ENCODE measurements at places on chromosomes 13 and 19.

GRCh38 chr13:33745370-33746324, 72.3 kb upstream of the RFC3 start:
- DNase-seq: peak; percentile 19
- no peak overlapping the region for H3K27ac ChIP-seq
- H3K4me1 ChIP-seq: peaks cover 22% of the 10 kb centered on the region

- no peaks in the 10 kb centered on the region for H3K27me3 ChIP-seq
- no peak overlapping the region for H3K27ac ChIP-seq
- H3K4me1 ChIP-seq: no peaks in the 10 kb centered on the region
- H3K36me3 ChIP-seq: no peaks in the 10 kb centered on the region
These were observed 148.3 kb downstream of the PDS5B start for GRCh38 chr13:32734511-32734910.

GRCh38 chr13:38167164-38167822, 182.4 kb upstream of the UFM1 start:
- H3K27ac ChIP-seq: no peak overlapping the region
- DNase-seq: no peak
- H3K4me1 ChIP-seq: no peaks in the 10 kb centered on the region
- no peaks in the 10 kb centered on the region for H3K36me3 ChIP-seq

- no peaks in the 10 kb centered on the region for H3K27me3 ChIP-seq
- peak within 1 kb of the TSS; percentile 91 for H3K27ac ChIP-seq
- peak; percentile 79 for DNase-seq
- peaks cover 84% of the 10 kb centered on the region for H3K4me1 ChIP-seq
- H3K36me3 ChIP-seq: no peaks in the 10 kb centered on the region
These were observed at the start of gene EMP3 for GRCh38 chr19:48325265-48325910. EMP3 (plus strand) TSS chr19:48325552; CDS start chr19:48326845, 1,293 bp downstream.

GRCh38 chr19:28010656-28011055, 1202.3 kb downstream of the UQCRFS1 start:
- no peak overlapping the region for H3K4me3 ChIP-seq
- DNase-seq: no peak
- no peak overlapping the region for H3K27ac ChIP-seq
- H3K27me3 ChIP-seq: no peaks in the 10 kb centered on the region
- no peaks in the 10 kb centered on the region for H3K4me1 ChIP-seq

GRCh38 chr13:112688560-112689302, 1.1 kb upstream of the ATP11A start:
- peaks cover 8% of the 10 kb centered on the region for H3K36me3 ChIP-seq
- no peaks in the 10 kb centered on the region for H3K27me3 ChIP-seq
- H3K4me3 ChIP-seq: peak overlapping the region; percentile 62
- H3K27ac ChIP-seq: peak overlapping the region; percentile 82
- peaks cover 20% of the 10 kb centered on the region for H3K4me1 ChIP-seq
- DNase-seq: no peak

DNA sequence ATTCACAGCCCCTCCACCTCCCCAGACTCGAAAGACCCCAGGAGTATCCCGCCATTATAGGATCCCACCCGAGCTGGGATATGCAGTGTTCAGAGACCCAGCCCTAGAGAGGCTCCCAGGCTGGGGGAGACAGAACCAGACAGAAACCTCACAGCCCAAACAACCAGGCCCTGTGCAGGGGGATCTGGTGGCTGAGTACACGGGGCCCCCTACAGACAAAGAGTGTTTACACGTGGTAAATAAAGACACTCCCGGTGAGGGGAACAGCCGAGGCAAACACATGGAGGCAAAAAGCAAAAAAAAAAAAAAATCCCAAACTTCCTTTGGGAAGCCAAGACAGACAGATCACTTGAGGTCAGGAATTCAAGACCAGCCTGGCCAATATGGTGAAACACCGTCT, 25.1 kb downstream of the TINCR start:
- no peak for DNase-seq
- no peaks in the 10 kb centered on the region for H3K4me1 ChIP-seq
- peaks cover 20% of the 10 kb centered on the region for H3K27me3 ChIP-seq

GRCh38 chr13:97005625-97006262, 11.5 kb upstream of the OXGR1 start:
- H3K4me3 ChIP-seq: no peak overlapping the region
- peaks cover 11% of the 10 kb centered on the region for H3K4me1 ChIP-seq
- no peak overlapping the region for H3K27ac ChIP-seq
- H3K36me3 ChIP-seq: no peaks in the 10 kb centered on the region
- no peaks in the 10 kb centered on the region for H3K27me3 ChIP-seq

DNA sequence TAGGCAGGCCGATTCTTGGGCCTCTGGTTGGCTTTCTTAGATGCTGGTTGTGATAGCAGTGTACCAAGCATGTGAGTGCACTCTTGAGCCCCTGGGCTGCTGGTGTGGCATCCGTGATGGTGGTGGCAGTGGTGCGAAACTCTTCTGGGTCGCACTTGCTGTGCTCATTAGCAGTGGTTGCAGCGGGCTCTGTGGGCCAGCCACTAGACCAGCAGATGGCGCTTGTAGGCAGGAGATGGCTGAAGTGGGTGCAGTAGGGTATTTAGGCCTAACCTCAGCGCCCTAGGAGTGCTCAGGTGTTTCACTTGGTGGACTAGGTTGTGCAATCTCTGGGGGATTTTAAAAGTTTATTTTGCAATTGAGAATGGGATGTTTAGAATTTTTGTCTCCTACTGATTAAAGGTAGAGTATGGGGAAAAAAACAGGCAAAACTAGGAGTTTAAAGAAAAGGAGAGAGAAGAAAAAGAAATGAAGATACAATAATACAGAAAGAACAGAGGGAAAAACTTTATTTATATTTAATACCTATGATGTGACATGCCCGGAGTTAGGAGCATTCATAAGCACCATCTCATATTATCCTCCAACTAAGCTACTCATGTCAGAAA, 4.3 kb upstream of the ZNF17 start:
- no peak overlapping the region for H3K4me3 ChIP-seq
- peaks cover 4% of the 10 kb centered on the region for H3K4me1 ChIP-seq
- DNase-seq: no peak
- H3K27ac ChIP-seq: no peak overlapping the region

- H3K27me3 ChIP-seq: no peaks in the 10 kb centered on the region
- no peak overlapping the region for H3K27ac ChIP-seq
- no peak for DNase-seq
- no peaks in the 10 kb centered on the region for H3K4me1 ChIP-seq
These were observed 72.2 kb downstream of the MAP4K1 start for GRCh38 chr19:38545596-38545995.

DNA sequence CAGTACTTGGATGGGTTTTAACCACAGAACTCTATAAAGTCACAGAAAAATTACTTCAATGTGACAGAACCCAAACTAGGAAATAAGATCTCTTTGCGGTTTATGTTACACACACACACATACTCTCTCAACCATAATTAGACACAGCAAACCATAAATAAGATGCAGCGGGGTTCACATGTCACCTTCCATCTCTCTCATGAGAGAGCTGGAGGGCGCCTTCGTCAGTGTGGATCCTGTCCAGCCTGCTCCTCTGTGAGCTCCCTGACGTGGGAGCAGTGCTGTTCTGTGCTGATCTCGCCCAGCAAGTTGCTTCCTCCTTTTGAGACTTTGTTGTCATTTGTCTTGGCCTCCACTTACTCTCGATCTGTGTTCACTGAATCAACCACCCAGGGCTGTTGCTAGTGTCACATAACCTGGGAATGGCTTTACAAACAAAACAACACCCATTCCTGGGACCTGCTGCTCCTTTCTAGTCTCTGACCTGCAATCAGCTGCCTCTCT, 204.9 kb upstream of the KL start:
- H3K4me1 ChIP-seq: no peaks in the 10 kb centered on the region
- no peaks in the 10 kb centered on the region for H3K27me3 ChIP-seq
- no peak for DNase-seq
- H3K27ac ChIP-seq: no peak overlapping the region
- no peaks in the 10 kb centered on the region for H3K36me3 ChIP-seq

GRCh38 chr19:29381353-29382203, 144.2 kb upstream of the VSTM2B start:
- no peak overlapping the region for H3K27ac ChIP-seq
- no peak overlapping the region for H3K4me3 ChIP-seq
- no peaks in the 10 kb centered on the region for H3K36me3 ChIP-seq
- no peaks in the 10 kb centered on the region for H3K27me3 ChIP-seq
- H3K4me1 ChIP-seq: no peaks in the 10 kb centered on the region

- no peaks in the 10 kb centered on the region for H3K27me3 ChIP-seq
- no peaks in the 10 kb centered on the region for H3K4me1 ChIP-seq
- H3K36me3 ChIP-seq: no peaks in the 10 kb centered on the region
- no peak for DNase-seq
- H3K27ac ChIP-seq: no peak overlapping the region
These were observed 90.3 kb downstream of the RNF17 start for GRCh38 chr13:24854311-24854710.

DNA sequence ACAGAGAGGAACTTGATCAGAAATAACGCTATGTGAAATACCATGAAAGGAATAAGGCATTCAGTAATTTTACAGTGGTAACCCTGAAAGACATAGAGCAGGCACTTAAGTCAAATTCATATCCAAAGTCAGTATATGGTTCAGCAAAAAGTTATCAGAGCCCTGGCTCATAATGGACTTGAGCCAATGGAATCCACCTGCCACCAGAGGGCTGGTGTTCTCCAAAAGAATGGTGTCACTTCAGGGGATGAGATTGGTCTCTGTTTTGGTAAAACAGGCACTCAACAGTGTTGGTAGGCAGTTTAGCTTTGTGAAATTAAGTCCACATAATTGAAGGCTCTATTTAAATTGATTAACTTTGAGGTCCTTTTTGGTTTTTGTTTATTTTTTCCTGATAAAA, 93.9 kb downstream of the LIG4 start:
- H3K27ac ChIP-seq: no peak overlapping the region
- no peaks in the 10 kb centered on the region for H3K36me3 ChIP-seq
- H3K4me1 ChIP-seq: no peaks in the 10 kb centered on the region
- no peak overlapping the region for H3K4me3 ChIP-seq
- DNase-seq: no peak

GRCh38 chr13:22128441-22129408, 457.9 kb downstream of the FGF9 start:
- H3K27me3 ChIP-seq: no peaks in the 10 kb centered on the region
- no peak overlapping the region for H3K4me3 ChIP-seq
- no peak for DNase-seq
- H3K27ac ChIP-seq: no peak overlapping the region
- H3K4me1 ChIP-seq: no peaks in the 10 kb centered on the region
